Calu3 (cell line): ENCODE measurements at places on chromosomes 3 and 15. TPM values are rescaled to one million over a fixed set of nuclear protein-coding genes. Genes with fewer than 3 reads are reported as not detected.

DNA sequence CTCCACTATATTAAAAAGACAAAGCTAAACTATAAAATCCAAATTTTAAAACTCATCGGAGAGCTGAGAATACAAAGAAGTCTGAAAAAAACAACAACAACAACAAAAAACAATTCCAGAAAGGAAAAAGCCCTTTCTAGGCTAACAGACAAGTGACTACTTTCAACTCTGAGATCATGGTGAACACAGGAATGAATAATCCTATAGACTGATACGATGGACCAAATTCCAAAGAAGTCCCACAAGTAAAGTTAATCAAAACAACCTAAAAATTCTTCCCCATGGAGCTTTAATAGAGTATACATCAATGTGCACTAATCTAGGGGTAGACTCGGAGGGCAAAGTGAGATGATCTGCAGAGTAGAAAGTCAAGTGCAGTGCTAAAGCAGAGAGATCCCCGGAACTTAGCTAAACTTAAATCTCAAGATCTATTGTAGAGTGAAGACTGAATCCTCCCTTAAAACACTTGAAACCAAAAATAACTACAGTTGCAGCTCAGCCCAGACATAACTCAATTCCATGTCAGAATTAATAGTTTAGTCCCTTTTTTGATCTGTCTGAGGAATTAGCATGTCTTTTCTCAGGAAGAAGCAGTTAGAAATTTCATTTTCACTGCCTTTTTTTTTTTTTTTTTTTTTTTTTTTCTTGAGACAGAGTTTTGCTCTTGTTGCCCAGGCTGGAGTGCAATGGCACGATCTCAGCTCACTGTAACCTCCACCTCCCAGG, 43.5 kb downstream of the MYO9A start:
- no peak overlapping the region for H3K4me3 ChIP-seq
- no peaks in the 10 kb centered on the region for H3K27me3 ChIP-seq
- H3K27ac ChIP-seq = no peak overlapping the region
- H3K36me3 ChIP-seq = no peaks in the 10 kb centered on the region
- H3K4me1 ChIP-seq = no peaks in the 10 kb centered on the region

DNA sequence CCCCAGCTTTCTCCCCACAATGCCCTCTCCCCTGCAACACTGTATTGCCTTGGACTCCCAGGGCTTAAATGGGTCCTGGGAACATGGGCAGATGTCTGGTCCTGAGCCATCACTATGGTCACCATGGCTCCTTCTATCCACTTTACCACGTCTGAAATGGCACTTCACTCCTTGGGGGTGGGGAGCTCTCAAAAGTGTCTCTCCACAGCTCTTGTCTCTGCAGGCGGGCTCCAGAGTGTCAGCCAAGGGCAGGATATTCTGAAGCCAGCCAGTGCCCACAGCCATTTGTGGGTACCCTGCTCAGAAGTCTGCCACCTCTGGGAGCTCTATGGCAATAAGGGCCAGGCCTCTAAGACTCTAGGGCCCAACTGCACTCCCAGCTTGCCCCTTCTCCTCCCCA, 163.9 kb downstream of the PPM1L start:
- no peaks in the 10 kb centered on the region for H3K36me3 ChIP-seq
- no peaks in the 10 kb centered on the region for H3K4me1 ChIP-seq
- no peak for DNase-seq
- H3K27ac ChIP-seq = no peak overlapping the region
- H3K27me3 ChIP-seq = no peaks in the 10 kb centered on the region

- peaks cover 3% of the 10 kb centered on the region for H3K27me3 ChIP-seq
- H3K4me3 ChIP-seq = no peak overlapping the region
- H3K36me3 ChIP-seq = no peaks in the 10 kb centered on the region
- no peaks in the 10 kb centered on the region for H3K4me1 ChIP-seq
- H3K27ac ChIP-seq = no peak overlapping the region
- DNase-seq = no peak
Measured at GRCh38 chr3:59565125-59565524, 515.3 kb upstream of the CFAP20DC start.

DNA sequence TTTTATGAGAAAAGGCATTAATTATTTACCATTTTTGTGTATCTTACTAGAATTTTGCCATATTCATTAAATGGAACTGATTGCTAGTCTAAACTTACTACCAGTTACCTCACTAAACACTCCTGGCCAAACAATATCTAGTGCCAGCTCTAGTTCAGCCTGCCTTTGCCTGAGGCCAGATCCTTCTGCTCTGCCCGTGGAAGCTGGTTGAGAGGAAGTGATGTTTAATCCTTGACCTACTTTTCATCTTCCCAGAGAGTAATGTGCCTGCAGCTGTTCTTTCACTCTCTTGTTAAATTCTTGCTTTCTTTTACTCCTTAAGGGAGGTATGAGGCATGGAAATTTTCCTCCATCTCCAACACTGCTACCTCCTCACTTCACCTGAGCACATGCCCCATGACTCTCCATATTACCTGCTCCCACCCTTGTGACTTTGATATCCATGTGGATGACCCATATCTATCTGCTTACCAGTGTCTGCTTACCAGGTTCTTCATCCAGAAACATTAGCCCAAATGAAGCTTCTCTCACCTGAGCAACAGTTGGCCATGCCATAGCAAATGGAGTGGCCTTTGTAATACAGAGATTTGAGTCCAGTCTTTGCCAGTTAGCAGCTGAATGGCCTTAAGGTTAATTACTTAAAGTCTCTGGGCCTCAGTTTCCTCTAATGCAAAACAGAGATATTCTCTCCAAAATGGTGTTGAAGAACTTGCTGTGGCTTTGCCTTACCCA, 53.4 kb downstream of the UBE2E1 start:
- no peak for DNase-seq
- H3K27ac ChIP-seq = no peak overlapping the region
- H3K4me3 ChIP-seq = no peak overlapping the region
- H3K36me3 ChIP-seq = no peaks in the 10 kb centered on the region

GRCh38 chr3:67421912-67422311, 232.5 kb downstream of the SUCLG2 start:
- H3K4me1 ChIP-seq = no peaks in the 10 kb centered on the region
- H3K36me3 ChIP-seq = peaks cover under 1% of the 10 kb centered on the region
- no peak overlapping the region for H3K4me3 ChIP-seq
- no peak for DNase-seq
- no peaks in the 10 kb centered on the region for H3K27me3 ChIP-seq
- H3K27ac ChIP-seq = no peak overlapping the region

DNA sequence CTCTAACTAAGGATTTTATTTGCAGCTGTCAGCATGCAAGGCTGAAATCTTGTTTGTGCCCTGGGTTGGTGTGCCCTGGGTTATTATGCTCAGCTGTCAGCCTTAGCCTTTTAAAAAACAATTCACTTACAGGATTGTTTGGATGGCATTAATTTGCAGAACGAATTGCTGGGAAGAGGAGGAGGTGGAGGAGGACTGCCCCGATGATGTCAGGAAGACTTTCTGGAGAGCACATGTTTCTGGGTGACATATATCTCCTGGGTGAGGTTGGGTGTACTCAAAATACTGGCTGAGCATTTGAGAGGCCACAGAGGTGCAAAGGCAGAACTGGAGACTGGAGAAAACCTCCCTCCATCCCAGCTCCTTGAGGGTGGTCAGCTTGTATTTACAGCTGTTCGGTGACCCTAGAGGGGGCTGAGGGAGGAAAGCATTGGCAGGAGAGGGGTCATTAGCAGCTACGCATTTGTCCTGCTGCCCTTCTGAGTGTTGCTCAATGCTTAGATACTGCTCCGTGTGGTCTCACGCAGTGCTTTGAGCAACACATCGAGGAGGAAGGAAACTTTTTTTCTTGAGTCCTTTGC, 59.8 kb upstream of the PSMD6 start:
- H3K36me3 ChIP-seq = no peaks in the 10 kb centered on the region
- no peak overlapping the region for H3K27ac ChIP-seq
- no peak for DNase-seq
- H3K4me3 ChIP-seq = no peak overlapping the region

DNA sequence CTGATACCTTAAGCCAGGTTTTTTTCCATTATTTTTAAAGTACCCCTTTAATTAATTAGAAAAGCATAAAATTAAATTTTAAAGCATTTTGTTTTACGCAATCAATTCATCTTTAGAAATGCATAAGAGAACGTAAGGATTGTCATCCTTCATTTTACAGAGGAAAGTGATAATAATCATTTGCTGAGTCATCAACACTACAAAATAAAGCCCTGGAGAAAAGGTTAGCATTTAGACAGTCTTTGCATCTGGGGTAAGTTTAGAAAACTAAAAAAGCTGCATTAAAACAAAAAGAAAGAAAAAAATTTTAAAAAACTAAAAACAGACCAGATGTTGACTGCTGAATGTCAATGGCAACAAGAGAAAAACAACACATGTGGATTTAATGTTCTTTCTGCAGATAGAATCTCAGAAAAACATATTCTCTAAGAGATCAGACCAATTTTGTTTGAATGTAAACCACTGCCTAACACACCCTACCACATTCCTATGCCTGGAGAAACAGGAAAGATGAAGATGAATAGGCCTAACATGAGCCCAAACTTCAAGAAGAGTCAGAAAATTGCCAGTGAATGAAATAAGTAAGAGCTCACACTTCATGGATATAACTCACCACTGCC, 59.9 kb downstream of the SUCNR1 start:
- no peaks in the 10 kb centered on the region for H3K36me3 ChIP-seq
- H3K27ac ChIP-seq = no peak overlapping the region
- H3K27me3 ChIP-seq = no peaks in the 10 kb centered on the region
- DNase-seq = no peak

GRCh38 chr3:105662306-105662705, 206.5 kb downstream of the CBLB start:
- no peak overlapping the region for H3K27ac ChIP-seq
- H3K27me3 ChIP-seq = no peaks in the 10 kb centered on the region
- no peaks in the 10 kb centered on the region for H3K4me1 ChIP-seq

- H3K27me3 ChIP-seq = no peaks in the 10 kb centered on the region
- no peak overlapping the region for H3K4me3 ChIP-seq
Measured at GRCh38 chr3:156304406-156304805, 184.0 kb downstream of the KCNAB1 start.

DNA sequence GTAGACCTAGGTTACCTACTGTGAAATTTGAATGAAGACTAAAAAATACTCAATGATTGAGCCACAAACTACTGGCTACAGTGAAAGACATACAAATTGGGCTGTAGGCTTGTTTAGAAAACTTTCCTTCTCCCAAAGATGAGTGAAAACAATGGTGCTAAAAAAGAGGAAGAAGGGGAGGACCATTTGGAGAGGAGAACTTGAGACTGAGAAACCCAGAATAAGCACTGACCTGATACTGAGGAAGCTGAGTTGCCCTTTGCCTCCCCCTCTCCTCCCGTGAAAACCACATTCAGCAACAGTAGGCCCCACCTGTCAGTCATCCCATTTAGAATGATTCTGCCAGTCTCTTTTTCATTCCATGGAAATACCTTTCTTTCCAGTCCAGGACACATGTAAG, 484.0 kb upstream of the TGFBR2 start:
- no peaks in the 10 kb centered on the region for H3K27me3 ChIP-seq
- no peak overlapping the region for H3K27ac ChIP-seq
- no peaks in the 10 kb centered on the region for H3K36me3 ChIP-seq

GXYLT2 gene
- total RNA-seq = 0.32 and 0.52 TPM in 2 replicates

DNA sequence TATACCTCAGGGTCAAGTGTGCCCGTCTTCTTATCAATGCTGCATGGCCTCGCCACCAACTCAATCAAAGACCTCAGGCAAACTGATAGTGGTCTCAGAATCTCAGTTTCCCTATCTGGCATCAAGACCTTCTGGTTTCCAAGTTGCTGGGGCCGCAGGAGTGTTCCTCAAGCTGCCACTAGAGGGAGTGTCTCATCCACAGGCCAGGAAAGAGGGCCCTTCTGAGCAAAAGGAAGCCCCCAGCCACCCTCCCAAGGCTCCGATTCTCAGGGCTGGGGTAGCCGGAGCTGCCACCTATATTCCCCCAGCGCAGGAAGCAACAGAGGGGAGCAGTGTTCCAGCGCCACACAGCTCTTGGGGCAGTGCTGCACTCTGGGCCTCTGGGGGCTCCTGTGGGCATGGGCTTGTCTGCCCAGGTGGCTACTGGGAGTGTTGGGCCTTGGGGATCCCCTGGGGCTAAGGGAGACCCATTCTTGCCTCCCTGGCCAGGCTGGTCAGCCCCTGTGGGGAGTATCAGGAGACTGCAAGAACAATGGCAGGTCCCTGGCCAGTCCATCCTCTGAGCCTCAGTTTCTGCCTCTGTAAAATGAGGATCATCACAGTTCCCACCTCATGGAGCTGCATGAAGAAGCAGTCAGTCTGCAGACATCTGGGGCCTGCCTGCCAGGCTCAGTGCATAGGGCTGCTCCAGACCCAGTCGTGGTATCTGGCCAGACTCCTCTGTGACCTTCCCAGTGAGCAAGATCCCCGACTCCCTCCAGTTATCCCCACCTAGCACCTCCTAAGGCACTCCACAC, 23.4 kb upstream of the SEC13 start:
- peaks cover 94% of the 10 kb centered on the region for H3K27me3 ChIP-seq
- H3K4me3 ChIP-seq = no peak overlapping the region

NCK1 gene
- 108 and 127 TPM in 2 replicates for total RNA-seq

- peaks cover 62% of the 10 kb centered on the region for H3K36me3 ChIP-seq
- H3K27ac ChIP-seq = peak overlapping the region; percentile 89
- peak overlapping the region; percentile 86 for H3K4me3 ChIP-seq
- no peaks in the 10 kb centered on the region for H3K27me3 ChIP-seq
Measured at GRCh38 chr3:111072031-111072921, 660 bp downstream of the NECTIN3 start.

GRCh38 chr15:78909791-78910228, 35.0 kb downstream of the CTSH start:
- no peaks in the 10 kb centered on the region for H3K27me3 ChIP-seq
- H3K27ac ChIP-seq = peak overlapping the region; percentile 9
- DNase-seq = peak; percentile 67
- peaks cover 7% of the 10 kb centered on the region for H3K4me1 ChIP-seq

DNA sequence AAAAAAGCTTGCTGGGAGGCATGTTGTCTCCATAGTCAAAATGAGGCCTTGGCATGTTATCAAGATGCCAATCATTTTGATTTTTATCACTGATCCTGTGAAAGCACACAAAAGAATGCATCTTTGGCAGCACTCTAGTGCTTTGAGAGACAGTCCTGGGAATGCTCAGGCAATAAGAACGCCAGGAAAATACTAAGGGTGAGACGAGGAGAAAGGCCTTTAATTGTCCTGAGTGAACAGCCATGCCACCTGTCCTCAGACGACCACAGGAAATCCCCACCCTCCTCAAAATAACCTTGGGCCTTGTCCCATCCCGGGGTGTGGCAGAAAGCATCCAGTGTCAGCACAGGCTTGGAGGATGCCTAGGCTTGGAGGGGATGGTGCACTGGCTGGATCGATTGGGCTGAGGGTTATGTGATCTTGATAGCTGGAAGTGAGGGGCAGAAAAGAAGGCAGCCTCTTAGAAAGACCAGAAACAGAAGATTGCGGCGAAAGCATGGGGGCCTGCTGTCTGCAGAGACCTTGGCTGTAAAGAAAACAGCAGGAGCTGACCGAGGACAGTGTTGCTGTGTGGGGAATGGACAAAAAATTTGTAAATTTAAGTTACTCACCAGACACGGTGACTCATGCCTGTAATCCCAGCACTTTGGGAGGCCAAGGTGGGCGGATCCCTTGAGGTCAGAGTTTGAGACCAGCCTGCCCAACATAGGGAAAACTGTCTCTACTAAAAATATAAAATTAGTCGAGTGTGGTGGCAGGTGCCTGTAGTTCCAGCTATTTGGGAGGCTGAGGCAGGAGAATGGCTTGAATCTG, 7.3 kb downstream of the TMEM158 start:
- H3K4me3 ChIP-seq = no peak overlapping the region
- H3K4me1 ChIP-seq = peaks cover 9% of the 10 kb centered on the region
- no peak for DNase-seq

ADAMTSL3 gene
- 1.1 and 2.4 TPM in 2 replicates for total RNA-seq

- no peak overlapping the region for H3K27ac ChIP-seq
- DNase-seq = no peak
- H3K4me3 ChIP-seq = no peak overlapping the region
Measured at GRCh38 chr3:148882288-148882687, 17.2 kb downstream of the CPA3 start.

DCP1A gene
- 27.4 and 27.8 TPM in 2 replicates for total RNA-seq

- H3K36me3 ChIP-seq = no peaks in the 10 kb centered on the region
- H3K27me3 ChIP-seq = no peaks in the 10 kb centered on the region
- no peak overlapping the region for H3K4me3 ChIP-seq
Measured at GRCh38 chr3:55285156-55285555, 201.9 kb downstream of the WNT5A start.
